ENCODE measurements at places on chromosomes 4 and X. TPM values are rescaled to one million over a fixed set of nuclear protein-coding genes. Genes with fewer than 3 reads are reported as not detected.

GRCh38 chr4:19002170-19002569 lies 980.6 kb upstream of the LCORL start:
- no peak for DNase-seq

DNA sequence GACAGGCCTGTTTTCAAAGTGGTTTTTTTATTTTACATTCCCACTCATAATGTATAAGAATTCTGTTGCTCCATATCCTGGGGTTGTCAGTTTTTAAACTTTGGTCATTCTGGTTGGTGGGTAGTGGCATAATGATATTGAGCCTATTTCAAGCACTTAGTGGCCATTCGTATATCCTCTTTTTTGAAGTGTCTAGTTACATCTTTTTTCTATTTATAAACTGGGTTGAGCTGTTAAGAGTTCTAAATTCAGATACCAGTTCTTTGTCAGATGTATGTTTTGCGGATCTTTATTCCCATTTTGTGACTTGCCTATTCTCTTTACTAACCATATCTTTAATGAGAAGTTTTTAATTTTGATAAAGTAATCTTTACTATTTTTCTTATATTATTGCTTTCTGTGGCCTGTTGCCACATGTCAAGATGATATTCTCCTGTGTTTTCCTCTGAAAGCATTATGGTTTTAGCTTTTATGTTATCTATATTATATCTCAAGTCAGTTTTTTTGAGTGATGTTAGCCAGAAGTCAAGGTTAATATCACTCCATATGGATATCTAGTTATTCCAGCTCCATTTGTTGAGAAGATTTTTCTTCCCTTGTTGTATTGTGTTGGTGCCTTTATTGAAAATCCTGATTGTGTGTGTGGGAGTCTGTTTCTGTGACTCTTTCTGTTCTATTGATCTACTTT lies 110.9 kb downstream of the FHIP1A start:
- DNase-seq: no peak

The KLKB1 gene
- not detected for total RNA-seq

The MAGEA4 gene
- not detected for total RNA-seq

The TIGD4 gene
- total RNA-seq: 1.8 TPM

GRCh38 chrX:17496407-17496806 lies 121.4 kb downstream of the NHS start:
- DNase-seq: no peak

The TRIM75 gene
- not detected for total RNA-seq

GRCh38 chr4:82833696-82834313 lies 35.2 kb upstream of the SCD5 start:
- DNase-seq: no peak

DNA sequence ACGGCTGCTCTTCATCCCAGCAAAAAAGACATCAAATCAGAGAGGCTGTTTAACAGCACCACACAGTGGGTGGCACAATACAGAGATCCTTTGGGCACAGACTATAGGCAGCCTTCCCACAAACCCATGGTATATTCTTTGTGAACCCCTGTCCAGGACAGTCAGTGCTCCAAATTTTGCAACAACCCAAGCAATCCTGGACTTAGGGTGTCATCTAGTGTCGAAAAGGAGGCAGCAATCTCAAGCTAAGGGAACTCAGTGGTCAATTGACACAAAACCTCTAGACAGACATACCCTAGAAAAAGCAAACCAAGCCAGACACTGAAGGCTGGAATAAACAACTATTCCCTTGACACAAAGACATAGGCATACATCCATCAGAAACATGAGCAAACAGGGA lies 137.4 kb downstream of the BMP15 start:
- DNase-seq: peak; percentile 78

- peak; percentile 58 for DNase-seq
Measured at GRCh38 chrX:55135171-55135570, 46.4 kb downstream of the PAGE2 start.

DNA sequence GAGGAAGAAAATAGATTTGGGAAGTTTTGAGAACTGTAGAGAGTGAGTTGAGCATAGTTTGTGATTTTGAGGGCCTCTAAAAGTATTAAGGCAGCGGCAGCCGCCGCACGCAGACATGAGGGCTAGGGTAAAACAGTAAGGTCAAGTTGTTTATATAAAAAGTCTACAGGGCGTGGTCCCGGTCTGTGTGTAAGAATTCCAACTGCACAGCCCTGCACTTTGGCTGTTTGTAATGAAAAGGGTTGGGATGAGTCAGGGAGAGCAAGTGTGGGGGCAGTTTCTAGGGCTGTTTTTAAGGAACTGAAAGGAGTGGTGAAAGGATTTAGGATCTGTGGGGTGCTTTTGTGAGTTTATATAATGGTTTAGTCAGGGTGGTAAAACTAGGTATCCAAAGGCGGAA lies 55.0 kb downstream of the BEX3 start:
- no peak for DNase-seq

The DUSP21 gene
- not detected for total RNA-seq

- DNase-seq: peak; percentile 20
Measured at GRCh38 chr4:5045097-5045496, 6.2 kb upstream of the STK32B start.

The HHIP gene
- 0.05 TPM for total RNA-seq

The ARR3 gene
- not detected for total RNA-seq

DNA sequence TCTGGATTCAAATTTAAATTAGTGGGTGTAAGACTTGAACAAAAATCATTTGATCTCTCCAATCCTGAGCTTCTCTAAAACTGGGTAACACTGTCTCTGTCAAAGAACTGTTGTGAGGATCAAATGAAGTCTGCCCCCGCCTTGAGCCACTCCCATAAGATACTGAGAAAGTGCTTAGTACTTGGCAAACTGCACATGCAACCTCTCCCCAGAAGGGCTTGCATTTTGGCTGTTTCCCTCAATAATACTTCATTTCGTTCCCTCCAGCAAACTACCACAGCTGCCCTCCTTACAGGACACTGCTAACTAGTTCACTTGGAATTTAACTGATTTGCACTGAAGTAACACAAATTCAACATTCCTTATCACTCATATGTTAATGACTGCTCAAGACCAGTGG lies 79.8 kb downstream of the APBB2 start:
- DNase-seq: no peak

- peak; percentile 10 for DNase-seq
Measured at GRCh38 chr4:22502895-22503814, 12.7 kb downstream of the ADGRA3 start.

The INTS6L gene
- total RNA-seq: 6.6 TPM

DNA sequence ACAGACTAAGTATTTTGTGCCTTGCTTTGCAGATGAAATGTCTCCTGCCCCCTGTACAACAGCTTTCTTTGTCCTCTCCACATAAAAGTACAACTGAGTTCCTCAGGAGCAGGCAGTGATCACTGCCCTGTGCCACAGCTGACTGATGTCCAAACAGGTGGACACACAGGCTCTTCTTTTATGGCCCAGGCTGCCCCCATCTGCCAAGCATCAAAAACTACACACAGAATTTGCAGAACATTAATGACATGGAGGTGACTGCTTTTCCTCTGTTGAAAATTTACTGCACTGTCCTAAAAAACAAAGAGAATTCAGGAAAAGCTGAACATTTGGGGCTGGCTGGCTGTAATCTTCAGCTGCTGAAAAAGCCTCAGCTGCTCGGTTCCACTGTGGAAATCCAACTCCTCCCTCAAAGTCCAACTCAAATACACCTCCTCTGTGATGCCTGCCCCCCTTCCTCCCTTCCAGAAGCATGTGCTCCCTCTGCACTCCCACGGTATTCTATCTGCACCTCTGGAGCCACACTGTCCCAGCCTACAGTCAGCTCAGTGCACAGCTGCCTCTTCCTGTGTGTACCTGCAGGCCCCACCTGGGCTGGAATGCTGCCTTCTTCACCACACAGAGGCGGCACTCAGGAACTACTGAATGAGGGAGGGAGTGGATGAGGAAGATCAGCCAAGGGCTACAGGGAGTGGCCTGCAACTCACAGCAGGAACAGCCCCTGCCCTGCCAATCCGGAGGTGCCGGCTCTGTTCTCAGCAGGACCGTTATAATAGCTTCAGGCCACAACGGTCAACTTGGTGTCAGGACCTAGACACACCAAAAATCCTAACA lies 10.3 kb downstream of the AFAP1 start:
- DNase-seq: peak; percentile 49

The TMEM154 gene
- total RNA-seq: 0.90 TPM
